Activated T-cell treated with anti-CD3 and anti-CD28 coated beads, Interleukin-2, amount 50 U/mL, for 1 hour (primary cell): ENCODE measurements at places on chromosomes 7 and 10.

DNA sequence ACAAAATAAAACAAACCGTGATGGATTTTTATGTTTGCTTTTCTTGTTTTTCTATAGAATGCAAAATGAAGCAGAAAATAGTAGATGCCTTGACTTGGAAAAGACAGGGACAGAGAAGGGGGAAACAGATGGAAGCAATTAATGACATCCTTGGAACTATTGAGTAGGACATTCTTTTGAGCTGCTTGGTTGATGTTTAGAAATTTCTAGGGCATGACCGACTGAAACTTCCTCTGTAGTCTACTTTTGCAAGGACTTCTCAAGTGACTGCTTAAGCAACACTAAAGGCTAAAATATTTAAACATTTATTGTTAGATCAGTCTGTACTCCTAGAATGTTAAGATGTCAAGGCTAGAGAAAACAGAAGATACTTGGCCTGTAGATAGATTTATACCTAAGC is 49.4 kb downstream of the VCL start:
- DNase-seq, result no peak

GRCh38 chr10:49298671-49298982 is 343 bp upstream of the C10orf71 start:
- no peak for DNase-seq

- no peak for DNase-seq
Observed at GRCh38 chr7:158809596-158809995, 19.7 kb downstream of the ESYT2 start.

- no peak for DNase-seq
Observed at GRCh38 chr7:73801577-73801976, 29.2 kb upstream of the CLDN4 start.

DNA sequence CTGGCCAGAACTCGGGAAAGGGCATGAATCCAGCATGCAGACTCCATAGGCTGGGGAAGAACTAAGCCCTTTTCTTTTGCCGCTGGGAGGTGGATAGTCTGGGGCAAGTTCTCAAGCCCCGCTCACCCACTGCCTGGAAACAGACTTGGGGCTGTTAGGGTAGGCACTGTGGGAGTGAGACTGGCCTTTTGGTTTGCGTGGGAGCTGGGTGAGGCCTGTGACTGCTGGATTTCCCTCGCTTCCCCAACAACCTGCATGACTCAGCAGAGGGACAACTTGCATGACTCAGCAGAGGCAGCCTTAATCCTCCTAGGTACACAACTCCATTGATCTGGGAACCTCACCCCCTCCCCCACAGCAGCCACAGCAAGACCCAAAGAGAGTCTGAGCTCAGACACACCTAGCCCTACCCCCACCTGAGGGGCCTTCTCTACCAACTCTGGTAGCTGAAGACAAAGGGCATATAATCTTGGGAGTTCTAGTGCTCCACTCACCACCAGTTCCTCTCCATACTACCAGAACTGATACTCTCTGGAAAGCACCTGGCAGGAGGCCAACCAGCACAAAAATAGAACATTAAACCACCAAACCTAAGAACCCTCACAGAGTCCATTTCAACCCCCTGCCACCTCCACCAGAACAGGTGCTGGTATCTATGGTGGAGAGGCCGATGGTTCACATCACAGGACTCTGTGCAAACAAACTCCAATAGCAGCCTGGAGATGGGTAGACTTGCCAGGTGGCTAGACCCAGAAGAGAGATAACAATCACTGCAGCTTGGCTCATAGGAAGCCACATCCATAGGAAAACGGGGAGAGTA is 81.4 kb upstream of the LAMB4 start:
- DNase-seq, result no peak

- DNase-seq, result no peak
Observed at GRCh38 chr7:2090526-2091520, 141.9 kb downstream of the MAD1L1 start.
